Neural progenitor cell (in vitro differentiated cells): ENCODE measurements at places on chromosomes 7 and 10.

DNA sequence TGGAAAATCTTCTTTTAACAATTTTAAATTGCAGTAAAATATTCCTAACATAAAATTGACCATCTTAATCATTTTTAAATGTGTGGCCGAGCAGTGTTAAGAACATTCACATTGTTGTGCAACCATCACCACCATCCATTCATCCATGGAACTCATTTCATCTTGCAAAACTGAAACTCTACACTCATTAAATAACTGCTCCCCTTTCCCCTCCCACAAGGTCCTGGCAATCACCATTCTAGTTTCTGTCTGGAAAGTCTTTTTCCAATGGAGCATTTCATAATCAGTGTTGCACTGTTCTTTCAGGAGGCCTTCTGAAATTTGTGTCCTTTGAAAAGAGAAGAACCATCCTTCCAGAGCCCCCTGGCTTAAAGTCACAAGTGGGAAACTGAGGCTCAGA lies 233.1 kb downstream of the PLXNA4 start:
- no peak for DNase-seq

DNA sequence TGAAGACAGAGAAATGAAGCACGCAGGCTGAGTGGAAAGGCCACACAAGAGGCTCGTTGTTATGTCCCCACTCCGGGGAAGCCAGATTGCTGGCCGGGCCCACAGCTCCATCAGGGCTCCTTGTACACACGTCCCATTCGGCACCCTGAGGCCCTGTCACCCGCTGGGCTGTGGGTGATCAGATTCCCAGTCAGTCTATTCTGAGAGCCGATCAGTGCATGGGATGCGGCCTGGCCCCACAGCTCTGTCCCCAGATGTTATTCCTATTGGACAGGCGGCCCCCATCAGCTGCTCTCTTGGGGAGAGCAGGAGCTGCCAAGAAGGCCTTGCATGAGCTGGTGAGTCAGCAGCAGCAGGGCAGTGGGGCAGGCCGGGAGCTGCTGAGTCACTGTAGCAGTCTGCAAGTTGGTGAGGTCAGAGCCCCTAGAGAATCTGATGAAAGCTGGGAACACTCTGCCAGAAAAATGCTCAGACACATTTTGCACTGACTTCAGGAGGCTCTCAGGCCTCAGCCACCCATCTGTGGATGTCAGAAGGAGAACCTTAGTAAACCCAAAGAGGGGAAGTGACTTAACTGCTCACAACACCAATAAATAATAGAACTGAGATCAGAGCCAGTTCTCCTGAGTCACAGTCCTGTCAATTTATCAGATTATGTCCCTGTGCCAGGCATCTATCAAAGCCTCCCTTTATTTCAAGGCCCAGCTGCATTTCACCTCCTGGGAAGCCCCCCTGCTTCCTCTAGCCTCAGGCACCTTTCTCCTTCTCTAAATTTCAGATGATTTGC lies 9.4 kb upstream of the PSAP start:
- DNase-seq, result peak; percentile 72

GRCh38 chr10:132608511-132609195 lies 71.1 kb downstream of the INPP5A start:
- DNase-seq, result no peak

GRCh38 chr7:134792968-134793367 lies 13.5 kb downstream of the CALD1 start:
- DNase-seq, result no peak

DNA sequence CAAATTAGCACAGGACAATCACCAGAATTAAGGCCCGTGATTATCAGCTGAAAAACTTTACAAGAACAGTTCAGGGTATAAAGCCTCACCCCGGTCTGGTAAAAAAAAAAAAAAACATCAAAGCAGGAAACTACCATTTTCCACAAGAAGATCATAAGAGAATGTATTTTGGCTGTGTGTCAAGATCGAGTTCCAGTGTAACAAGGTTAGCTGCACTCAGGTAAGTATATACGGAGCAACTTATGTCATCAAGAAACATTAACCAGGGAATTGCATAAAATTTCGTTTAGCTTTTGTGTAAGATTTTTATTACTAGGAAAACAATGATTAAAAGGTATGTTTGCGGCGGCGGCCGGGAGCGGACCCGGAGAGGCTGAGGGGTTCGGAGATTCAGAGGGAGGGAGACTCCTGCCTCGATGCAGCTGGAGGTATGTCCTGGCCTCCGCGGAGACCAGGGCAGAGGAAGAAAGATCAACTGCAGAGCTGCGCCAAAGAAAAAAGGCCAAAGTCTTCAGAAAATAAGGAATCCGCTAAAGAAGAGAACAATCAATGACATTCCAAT lies 533.8 kb upstream of the CNTNAP2 start:
- no peak for DNase-seq

GRCh38 chr7:44638611-44639557 lies 32.5 kb downstream of the OGDH start:
- DNase-seq, result no peak

DNA sequence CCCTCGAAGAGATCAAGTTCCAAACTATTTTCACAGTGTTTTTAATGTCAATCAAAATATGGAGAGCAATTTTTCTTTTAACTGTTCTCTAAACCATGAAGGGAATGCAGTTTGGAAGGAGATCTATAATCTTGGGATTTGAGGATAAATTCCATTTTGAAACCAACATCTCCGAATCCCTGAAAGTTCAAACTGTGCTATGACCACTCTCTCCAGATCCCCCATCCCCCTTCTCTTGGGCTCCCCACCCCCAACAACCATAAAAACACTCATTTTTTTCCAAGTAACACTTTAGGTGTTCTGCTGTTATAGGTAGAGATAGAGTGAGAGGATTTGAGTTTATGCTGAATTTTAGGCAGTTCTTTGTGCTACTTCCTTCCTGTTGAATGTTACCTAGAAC lies 1.7 kb downstream of the CALD1 start:
- DNase-seq, result no peak

DNA sequence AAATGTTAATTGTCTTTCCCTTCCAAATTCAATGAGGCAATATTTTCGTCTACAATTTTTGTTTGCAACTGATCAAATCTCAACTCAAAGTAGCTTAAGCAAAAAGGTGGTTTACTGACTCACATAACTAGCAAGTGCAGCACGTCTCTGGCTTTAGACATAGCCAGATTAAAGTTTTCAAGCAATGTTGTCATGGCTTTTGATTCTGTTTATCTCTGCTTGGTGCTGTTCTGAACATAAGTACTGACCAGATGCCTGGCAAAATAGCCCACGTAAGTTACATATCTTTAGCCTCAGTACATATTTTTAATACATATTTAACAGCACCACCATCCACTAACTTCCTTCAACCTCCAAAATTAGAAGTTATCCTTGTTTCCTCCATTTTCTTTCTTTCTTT lies 877.9 kb downstream of the KCNMA1 start:
- DNase-seq, result no peak

- DNase-seq, result no peak
Measured at GRCh38 chr7:157831143-157831905, 494.5 kb downstream of the DNAJB6 start.

DNA sequence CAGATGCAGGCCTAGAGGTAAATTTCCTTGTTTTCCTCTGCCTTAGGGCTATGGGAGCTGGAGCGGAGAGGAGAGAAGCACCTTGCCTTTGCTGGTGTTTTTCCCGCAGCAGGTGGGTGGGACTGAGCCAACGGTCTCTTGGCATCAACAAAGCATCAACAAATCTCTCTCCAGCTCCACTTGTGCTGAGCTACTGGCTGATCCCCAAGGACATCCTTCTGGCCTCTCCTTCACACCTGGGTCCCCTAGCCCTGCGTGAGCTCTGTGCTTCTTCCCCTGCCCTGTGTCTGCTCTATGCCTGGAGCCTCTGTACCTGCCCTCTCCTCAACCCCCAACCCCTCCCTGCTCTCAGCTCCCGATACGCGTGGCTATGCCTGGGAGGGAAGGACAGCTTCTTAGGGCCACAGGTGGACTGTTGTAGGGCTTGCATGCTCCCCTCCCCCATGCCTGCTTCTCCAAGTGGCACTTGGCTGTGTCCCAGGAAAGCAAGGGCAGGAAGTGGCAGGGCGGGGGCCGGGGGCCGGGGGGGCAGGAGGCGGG lies 3.2 kb upstream of the CLDN4 start:
- DNase-seq, result no peak

- DNase-seq, result no peak
Measured at GRCh38 chr7:96388166-96388565, 66.3 kb upstream of the SLC25A13 start.

DNA sequence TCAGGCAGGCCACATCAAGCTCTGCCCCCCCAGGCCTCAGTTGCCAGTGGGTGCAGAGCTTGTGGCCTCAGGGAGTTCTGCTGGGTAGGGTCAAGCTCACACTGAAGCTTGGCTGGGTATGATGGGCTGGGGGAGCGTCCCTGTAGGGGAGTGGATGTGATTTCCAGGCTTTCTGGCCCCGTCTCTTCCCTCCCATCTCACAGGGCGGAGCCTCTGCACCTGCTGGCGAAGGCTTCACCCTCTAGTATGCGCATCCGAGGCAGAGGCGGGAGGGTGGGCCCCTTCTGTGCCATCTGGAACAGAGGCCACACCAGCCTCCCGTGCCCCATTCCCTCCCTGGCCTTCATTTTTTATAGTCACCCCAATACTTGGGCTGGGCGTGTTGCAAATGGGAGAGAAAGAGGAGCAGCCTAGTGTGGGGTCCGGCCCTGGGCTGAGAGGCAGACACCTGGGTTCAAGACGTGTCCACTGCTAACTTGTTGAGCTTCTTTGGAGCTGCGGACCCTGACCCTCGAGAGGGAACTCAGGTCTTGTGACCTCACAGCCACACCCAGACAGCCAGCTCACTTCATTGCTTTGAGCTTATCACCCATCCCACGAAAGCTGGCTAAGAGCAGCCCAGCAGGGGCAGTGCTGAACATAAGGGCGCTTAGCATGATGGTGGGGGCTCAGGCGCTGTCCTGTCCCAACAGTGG lies 2.3 kb downstream of the AQP1 start:
- no peak for DNase-seq
